ENCODE measurements at places on chromosomes 13 and 19.

DNA sequence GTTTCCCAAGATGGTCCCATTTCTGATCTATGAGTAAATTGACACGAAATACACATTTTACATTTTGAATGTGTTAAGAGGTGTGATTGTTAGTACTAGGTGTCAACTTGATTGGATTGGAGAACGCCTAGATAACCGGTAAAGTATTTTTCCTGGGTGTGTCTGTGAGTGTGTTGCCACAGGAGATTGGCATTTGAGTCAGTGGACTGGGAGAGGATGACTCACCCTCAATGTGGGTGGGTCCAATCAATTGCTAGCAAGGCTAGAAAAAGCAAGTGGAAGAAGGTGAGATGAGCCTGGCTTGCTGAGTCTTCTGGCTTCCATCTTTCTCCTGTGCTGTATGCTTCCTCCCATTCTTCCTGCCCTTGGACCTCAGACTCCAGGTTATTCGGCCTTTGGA, 960.7 kb upstream of the PCDH9 start:
- peak; percentile 25 for DNase-seq

GRCh38 chr19:33713194-33713593, 83.5 kb upstream of the KCTD15 start:
- no peak for DNase-seq

DNA sequence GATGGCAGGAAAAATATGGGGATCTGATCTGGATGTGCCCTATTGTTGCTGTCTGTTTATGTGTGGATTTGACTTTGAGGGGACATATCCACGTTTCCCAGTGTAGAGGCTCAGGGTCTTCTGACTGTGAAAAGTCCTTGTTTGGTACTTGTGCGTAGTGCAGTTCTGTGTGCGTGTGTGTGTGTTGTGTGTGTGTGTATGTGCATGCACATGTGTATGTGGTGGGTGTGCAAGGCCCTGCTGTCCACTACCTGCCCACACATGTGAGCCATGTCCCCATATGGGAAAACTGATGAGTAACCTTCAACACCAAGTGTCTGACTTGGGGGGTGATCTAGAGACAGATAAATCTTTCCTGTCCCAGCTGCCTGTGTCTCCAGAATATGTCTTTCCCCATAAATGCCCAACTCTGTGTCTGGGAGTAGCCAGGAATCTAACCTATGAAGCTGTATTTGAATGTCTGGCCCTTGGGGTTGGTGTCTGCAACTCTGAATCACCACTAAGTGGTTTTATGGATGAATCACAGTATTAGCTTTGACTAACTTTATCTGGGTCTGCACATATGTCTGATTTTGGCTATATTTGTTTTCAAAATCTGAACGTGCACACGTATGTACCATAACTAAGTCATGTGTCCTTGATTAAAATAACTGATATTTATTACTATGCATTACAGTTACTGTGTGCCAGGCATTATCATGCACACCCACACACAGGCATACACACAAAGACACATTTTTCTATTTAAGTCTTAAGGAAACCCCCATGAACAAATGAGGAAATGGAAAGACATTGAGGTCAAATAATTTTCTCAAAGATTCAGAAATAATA, 17.4 kb downstream of the KLK2 start:
- no peak for DNase-seq

- peak; percentile 67 for DNase-seq
These were observed 5.8 kb upstream of the ERCC2 start for GRCh38 chr19:45376045-45376724.

- no peak for DNase-seq
These were observed 341.7 kb downstream of the UQCRFS1 start for GRCh38 chr19:28871099-28871725.

DNA sequence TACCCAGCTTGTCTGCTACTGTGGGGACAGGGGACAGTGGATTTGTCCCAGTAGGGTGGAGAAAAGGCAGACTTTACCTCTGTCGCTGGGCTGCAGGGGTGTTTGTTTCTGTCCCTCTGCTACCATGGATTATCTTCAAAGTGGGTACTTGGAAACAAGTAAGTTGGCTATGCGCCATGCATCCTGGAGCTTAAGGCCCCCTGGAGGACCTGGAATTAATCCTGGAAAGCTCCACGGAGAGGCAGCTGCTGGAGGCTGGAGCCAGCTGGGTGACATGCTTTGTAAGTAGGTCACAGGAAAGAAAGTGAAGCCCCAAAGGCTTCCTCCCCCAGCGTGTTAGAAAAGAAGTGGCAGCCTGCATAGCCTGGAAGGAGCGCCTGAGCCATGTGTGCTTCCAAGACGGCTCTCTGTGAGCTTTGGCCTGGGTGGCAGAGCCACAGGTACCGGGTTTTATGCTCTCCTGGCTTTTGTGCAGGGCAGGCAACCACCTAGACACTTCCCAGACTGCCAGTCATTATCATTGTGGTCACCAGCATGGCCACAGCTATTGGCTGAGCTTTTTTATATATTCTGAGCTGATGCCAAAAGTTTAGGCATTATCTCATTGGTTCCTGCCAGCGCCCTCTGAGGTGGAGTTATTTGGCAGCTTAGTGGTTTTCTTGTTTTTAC, 9.5 kb downstream of the B3GLCT start:
- DNase-seq: no peak

DNA sequence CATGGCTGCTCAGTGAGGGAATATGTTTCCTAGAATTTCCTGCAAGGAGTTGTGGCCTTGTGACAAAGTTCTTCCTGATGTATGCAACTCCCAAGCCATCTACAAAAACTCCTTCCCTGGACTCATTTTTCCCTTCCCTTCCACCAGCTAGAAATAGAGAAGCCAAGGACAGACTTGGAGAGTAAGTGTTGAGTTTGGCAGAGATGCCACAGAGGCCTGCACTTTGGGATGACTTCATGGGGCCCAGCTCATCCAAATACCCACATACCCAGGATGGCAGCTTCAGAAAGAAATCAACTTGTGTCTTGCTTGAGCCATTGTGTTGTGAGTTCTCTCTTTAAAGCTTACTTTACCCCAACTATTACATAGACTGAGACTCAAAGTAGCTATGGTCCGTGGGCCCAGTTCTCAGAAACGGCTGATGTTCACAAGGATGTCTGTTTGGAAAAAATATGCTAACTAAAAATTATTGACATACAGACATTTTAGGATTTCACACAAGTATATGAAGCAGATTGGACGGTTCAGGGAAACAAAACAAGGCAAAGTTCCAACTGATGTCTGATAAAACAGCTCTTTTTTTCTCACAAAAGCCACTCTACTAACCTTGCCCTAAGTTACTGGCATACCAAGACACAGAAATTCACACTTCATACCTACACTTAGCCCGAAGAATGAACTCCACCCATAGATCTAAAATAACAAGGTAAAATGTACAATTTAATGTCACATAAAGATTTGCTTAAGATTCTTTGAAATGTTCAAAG, 107.9 kb downstream of the NALCN start:
- no peak for DNase-seq

GRCh38 chr19:32555786-32556185, 25.2 kb upstream of the PDCD5 start:
- DNase-seq: no peak

DNA sequence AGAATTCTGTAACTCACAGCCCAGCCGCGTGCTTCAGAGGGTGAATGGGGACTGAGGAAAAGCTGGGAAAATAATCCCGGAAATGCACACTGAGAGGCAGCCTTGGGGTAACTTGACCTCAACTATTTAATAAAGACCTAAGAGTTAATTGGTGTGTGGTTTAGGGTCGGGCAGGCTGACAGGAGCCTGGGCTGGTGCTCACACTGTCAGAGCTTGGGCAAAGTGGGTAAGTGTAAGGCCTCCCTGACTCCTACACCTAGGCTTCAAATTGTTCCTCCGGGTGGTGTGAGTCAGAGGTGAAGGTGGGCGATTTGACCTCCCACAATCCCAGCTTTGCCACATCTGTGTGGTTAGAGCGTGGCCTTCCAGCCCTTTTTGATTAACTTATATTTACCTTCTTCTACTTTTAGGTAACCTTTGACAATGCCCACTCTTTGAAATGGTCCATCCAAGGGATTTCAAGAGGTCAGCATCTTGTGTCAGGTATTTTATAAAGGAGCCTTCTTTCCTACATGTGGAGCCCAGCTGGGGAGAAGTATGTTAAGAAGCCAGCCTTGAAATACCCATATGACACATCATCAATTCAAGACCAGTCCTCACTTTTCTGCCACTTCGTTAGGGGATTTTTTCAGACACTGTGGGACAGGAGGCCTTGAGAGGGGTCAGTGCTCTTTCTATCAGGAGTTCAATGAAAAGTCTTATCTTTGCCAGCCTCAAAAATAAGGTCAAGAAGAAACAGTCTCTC, 114.2 kb downstream of the NUFIP1 start:
- no peak for DNase-seq

DNA sequence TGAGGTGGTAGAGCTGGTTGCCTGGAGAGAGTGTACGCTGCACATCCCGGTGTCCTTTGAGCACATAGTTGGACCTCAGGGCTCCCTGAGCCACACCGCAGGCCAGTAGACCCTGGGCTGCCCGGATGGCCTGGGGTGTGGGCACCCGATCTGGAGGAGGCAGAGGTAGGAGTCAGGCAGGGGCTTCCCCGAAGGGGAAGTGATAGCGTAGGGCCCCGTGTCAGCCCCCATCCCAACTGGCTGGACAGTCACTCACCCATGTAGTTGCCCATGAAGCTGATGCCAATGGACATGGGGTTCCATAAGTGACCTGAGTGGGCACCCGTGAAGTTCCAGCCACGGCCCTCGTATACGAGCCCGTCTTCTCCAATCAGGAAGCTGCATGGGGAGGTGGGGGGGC, 3.6 kb downstream of the PGLYRP1 start:
- no peak for DNase-seq

DNA sequence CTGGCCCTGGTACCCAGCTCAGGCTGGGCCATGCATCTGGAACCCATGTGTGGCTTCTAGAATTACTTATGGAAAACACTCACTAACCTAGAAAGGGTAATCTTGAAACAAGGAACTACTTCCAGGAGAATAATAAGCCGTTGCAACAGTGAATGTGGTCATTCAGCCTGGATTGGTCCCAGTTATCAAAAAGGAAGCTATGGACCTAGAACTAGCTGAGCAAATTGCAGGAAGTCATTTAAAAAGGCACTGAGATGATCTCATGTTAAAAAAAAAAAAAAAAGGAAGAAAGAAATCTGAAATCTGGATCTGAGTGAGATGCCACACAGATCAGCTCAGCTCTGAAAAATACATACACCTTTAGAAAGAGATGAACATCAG, 59.6 kb downstream of the DCT start:
- DNase-seq: no peak

- no peak for DNase-seq
These were observed 4.4 kb upstream of the UNC13A start for GRCh38 chr19:17692566-17692965.

DNA sequence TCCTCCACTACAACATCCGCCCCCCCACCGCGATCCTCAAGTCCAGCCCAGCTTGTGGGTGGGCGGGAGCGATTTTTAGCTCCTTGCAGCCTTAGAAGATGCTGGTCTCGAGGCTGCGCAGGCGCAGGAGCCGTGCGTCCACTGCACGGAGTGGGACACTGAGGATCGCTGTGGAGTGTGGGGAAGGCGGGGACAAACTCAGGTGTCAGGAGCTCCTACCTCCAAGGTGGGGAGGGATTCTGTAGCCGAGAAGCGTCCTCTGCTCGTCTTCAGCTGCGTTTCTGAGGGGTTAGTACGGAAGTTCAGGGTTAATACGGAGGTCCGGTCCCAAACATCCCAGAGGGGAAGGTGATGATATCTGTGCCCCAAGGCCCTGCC, at the start of gene RTBDN:
Gene RTBDN (minus strand): TSS at position 14 of the 378 bp plus-strand sequence. CDS start 4,600 bp downstream, outside the sequence.
- no peak for DNase-seq

DNA sequence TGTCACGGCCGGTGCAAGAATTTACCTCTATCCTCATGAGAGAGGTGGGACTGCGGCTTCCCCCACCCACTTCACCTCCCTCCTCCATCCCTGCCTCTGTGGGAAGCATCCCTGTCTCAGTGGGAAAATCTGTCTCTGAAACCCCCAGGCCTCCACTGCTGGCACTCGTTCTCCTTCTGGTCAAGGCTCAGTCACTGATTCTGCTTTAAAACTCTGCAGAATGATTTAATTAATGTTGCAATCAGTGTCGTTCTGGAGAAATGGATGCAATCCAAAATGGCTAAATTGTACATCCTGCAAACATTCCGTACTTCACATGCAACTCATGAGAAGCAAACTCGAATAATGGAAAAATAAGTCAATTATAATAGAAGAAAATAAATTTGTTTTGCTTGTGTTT, 5.6 kb downstream of the RASL11A start:
- DNase-seq: peak; percentile 91

- DNase-seq: peak; percentile 68
These were observed 2.9 kb downstream of the NUMBL start for GRCh38 chr19:40687525-40688016.

GRCh38 chr13:51148952-51149573, 38.0 kb upstream of the C13orf42 start:
- peak; percentile 81 for DNase-seq

DNA sequence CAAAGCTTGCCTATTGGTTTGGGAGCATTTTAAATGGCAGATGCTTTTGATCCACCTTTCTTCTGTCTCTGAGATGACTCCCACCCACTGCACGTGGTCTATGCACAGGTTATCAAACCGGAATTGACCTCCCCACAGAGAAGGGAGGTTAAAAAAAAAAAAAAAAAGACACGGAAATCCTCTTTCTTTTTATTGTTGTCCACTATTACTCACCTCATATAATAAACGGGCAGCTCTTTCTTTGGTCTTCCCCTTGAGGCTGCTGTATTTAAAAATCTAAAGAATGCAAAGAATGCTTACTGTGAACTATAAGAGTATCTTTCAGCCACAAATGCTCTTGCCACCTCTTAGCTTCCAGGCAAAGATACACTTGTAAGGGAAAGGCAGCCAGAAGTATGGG, 329.7 kb downstream of the NDFIP2 start:
- peak; percentile 50 for DNase-seq

DNA sequence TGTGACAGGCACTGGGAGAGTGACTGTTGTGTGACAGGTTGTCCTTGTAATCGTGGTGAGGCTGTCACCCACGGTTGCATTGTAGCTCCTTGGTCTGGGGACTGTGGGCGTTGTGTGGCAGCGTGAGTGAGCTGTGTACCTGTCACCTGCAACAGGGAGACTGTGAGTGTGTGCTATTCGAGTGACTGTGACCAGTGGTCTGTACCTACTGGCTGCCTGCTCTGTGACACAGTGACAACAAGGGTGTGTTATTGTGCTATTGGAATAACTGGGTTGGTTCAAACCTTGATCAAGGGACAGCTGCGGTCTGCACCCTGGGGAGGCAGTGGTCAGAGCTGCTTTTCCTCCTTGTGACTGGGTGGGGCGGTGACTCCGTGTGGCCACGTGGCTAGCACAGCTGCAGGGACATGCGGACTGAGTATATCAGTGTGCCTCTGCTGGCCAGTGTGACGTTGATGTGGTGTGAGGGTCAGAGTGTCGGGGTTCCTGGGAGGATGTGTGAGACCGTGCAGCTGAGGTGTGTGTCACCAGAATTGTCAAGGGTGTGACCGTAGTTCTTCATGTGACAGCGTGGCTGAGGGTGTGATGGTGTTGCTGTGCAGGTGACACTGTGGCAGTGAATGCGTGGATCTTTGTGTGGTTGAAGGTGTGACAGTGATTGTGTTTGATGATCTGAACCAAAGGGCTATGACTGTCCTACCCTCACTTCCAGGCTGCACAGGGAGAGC, 10.1 kb upstream of the NFIX start:
- no peak for DNase-seq

- no peak for DNase-seq
These were observed 4.8 kb upstream of the WDR18 start for GRCh38 chr19:979318-979741.

- DNase-seq: no peak
These were observed 94.6 kb upstream of the ARHGEF7 start for GRCh38 chr13:111020546-111020945.
